CD4-positive, alpha-beta T cell treated with Interleukin-15 for 4 hours (primary cell): ENCODE measurements at places on chromosomes 13 and 19.

DNA sequence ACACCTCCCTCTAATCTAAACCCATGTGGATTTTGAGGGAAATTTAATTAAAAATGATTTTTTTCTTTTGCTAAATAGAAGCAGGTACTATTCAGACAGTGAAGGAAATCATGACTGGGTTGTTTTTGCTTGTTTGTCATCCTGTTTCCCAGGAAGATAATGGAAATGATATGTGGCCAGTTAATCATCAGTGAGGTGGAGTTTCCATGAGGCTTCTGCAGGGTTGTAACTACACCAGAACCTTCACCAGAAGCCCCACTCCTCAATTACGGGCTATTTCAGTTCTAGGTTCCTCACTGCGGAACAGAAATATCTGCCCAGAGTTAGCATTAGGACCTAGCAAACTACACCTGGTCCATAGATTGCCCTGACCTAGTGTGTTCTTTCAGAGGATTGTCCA is 394.0 kb downstream of the DLEU7 start:
- DNase-seq = no peak

DNA sequence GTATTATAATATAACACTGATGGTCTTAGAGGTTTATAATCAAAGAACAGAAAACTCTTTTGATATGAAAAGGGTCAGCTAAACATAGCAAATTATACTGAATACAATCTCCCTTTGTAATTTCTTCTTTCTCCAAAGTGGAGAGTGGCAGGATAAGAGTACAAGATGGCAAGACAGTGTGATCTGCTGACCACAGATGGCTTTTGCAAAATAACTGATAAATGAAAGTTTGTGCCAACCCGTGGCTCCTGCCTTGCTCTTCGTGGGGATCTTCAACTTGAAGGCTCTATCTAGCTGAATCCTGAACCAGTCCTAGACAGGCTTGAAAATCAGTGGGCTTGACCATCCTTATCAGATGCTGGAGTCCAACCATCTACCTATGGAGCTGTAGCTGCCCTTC is 185.7 kb downstream of the VWA8 start:
- no peak for DNase-seq

DNA sequence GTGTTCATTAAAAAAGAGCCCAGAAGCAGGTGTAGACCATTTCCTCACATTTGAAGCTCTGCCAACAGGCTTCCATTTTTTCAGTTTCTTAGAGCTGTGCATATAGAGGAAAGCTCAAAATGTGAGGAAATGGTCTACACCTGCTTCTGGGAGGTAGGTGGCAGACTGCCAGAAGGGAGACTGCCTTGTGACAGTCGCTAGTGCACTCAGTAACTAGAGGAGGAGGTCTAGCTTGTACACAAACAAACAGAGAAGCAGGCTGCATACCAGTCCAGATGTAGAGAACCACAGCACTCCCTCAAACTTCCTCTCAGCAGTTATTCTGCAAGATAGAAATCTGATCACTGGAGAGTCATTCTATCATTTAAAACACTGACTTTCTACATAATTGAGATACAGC is 800.2 kb downstream of the EFNB2 start:
- DNase-seq = no peak

GRCh38 chr13:113735194-113735593 is 23.8 kb upstream of the TMEM255B start:
- no peak for DNase-seq

DNA sequence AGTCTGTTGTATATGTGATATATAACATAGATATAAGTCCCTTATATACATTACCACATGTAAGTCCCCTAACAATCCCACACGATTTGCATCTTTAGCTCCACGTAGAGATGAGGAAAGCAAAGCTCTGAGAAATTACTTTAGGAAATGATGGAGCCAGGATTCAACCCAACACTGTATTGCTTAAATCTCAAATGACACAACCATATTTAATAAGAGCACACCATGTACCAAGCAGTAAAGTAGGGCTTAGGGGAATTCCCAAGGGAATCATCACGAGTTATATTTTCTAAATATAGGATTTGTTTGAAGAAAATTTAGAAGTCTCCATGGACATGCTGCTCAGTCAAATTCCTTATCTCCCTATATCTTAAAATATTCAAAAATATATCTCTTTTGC is 61.3 kb upstream of the POMP start:
- no peak for DNase-seq

DNA sequence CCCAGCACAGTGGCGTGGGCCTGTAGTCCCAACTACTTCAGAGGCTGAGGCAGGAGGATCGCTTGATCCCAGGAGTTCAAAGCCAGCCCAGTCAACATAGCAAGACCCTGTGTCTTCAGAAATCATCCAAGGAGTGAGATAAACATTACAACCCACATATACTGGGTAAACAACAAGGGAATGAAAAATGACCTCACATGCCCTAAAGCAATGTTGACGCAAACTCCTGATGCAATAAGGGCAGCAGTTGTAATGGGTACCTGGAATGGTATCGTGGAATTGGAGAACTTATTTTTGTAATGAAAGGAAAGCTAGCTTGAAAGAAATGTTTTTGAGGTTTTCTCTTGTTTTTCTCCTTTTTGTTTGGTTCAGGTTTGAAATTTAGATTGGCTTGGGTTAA is 24.5 kb upstream of the LGALS16 start:
- no peak for DNase-seq

- DNase-seq = no peak
These were observed 16.9 kb downstream of the BIVM start for GRCh38 chr13:102815788-102816187.

DNA sequence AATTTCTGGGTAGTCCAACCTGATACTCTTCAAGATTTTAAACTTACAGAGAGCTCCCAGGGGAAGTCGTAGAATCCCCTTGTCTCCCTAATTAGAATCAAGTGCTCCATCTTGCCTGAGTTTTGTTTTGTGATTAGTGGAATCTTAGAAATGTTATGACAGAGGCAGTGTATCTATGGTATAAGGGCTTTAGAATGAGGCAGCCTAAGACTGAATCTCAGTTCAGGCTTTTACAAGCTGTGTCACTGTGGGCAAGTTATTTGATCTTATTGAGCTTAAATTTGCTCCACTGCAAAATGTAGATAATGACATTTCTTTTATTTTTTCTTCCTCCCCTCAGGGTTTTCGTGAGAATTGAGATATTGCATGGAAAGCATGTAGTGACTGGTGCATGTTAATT is 215.5 kb downstream of the POSTN start:
- DNase-seq = no peak

DNA sequence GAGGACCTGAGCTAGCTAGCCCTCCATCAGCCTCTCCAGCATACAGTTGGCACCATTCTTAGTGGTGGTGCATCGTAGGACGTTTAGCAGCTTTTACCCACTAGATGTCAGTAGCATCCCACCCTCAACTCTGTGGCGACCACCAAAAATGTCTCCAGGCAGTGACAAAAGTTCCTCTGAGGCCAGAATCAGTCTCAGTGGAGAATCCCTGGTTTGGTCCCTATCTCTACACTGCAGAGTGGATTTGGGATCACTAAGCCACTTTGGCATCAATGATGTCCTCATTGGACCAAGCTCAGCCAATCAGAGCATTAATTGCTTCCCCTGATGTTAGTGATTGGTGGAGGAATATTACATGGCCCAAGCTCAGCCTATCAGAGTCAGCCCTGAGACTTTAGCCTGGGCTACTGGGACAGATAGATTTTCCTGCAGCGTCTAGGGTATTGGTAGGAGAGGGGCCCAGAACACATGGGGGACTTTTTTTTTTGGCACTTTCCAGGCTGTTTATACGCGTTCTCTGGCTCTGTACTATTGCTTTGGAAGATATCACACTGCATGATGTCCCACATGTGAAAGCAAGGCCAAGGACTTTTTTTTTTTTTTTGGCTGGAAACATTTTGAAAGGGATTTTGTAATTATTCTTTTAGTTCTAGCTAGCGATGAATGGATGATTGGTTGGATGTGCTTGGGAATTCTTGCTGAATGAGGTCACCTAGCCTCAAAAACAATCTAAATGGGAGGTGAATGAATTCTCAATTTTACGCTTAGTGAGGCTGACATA is 7.0 kb downstream of the TMEM221 start:
- DNase-seq = no peak

DNA sequence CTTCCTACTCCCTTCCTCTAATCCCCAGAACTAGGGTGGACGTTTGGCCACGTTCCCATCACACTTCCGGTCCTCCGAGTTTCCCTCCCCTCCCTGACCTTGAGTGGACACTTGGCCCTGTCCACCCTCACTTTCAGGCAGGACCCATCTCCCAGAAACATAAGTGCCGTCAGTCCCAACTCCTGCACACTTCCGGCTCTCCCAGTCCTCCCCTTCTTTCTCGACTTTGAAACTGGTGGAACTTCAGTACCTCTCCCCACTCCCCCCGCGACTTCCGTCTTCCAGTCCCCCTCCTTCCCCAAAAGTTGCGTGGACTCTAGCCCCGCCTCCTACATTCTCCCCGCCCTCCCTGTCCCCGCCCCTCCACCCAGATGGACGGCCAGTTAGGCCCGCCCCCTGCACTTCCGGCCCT is 278 bp upstream of the ZNF274 start:
- DNase-seq = peak; percentile 85

- no peak for DNase-seq
These were observed 39.3 kb downstream of the EFNA2 start for GRCh38 chr19:1324806-1325567.

- DNase-seq = no peak
These were observed 39.8 kb downstream of the TNFRSF19 start for GRCh38 chr13:23609874-23610576.

DNA sequence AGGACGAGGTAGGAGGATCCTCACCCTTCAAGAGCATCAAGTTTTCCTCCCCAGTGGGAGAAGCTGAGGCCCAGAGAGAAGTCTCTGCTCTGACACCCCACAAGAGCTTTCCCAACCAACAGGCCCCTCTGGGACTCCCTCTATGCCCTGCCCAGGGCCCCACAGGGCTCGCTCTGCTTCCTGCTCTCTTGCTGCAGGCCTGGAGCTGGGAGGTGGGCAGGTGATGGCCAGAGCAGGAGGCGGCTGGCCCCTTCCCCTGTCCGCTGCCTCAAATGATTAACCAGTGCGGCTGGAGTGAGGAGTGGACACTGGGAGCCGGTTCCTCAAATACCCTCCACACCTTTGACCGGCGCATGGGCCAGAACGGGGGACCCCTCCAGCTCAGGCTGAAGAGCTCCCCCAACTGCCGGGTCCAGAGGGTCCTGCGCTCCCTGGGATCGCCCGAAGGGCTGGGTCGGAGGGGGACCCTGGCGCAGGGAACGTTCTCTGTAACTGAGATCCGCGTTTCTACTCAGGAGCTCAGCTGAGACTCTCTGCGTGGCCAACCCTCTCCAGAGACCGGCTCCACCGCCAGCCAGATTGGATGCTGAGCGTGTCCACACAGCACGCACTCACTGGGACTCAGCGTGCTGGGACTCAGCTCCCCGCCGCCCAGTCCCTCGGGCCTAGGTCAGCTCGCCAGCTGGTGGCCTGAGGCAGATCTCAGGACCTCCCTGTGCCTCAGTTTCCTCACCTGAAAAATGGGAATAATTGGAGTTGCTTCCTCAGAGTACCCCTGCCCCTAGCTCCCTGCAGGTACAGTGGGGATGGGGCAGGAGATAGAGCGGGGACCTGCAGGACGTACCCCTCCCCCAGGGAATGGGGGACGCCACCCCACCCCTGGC is 6.7 kb upstream of the ONECUT3 start:
- no peak for DNase-seq

DNA sequence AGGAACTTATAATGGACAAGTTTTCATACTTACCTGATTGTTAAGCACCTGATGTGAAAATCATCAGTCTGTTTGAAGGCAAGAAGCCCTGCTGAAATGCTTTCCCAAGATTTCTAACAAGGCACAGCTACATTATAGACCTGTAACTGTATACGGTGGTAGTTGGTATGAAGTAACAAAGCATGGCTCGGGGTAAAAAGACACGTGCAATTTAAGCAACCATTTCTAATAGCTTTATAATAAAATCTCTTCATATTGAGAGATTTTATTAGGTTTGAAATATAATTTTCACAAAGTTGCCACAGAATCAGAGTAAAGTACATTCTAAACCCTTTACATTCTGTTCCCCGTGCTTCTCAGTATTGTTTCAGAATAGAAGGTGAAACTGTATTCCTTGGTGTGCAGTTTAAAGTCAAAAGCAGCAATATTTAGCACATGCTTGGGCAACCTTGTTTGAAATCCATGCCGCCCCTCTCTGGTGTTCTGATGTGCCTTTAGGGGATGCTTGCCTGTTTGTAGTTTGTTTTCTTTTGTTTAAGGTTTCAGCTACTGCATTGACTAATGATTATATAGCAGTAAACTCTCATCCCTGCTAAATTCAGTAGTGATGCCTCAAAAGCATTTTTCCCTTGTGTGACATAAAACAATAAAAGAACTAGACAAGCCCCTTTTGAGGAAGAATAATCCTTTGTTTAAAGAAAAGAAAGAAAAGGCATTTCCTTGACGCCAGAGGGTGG is 125.2 kb upstream of the OBI1 start:
- DNase-seq = no peak

GRCh38 chr13:99282264-99283231 is 24.4 kb upstream of the GPR18 start:
- DNase-seq = peak; percentile 71

GRCh38 chr13:93946994-93947393 is 532.5 kb downstream of the DCT start:
- DNase-seq = no peak

GRCh38 chr13:113972451-113973217 is 1.2 kb downstream of the C13orf46 start:
- no peak for DNase-seq

- DNase-seq = no peak
These were observed 45.6 kb upstream of the RAP2A start for GRCh38 chr13:97388373-97388772.

DNA sequence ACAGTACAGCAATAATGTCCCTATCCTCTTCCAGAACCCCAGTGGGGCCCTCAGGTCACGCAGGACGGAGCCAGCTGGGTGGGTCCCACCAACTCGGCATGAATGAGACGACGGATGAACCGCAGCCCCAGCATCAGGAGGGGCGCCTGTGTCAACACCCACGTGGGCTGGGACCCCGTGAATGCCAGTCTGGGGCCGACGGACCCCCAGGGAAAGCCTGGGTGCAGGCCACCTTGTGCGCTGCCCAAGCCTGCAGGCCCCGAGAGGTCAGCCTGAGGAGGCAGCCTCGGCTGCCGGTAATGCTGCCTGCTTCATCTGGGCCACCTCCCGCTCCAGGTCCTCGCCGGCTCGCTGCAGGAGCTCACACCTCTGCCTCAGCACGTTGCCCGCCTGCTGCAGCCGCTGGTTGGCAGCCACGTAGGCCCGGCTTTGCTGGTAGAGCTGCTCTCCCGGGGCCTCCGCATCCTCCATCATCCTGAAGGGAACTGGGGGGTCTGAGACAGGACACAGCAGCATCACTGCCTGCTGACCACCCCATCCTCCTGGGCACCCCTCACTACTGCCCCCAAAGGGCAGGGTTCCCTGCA is 4.2 kb downstream of the C19orf25 start:
- DNase-seq = no peak
